Right cardiac atrium (tissue), 5 donors: ENCODE measurements at places on chromosomes 1 and 21. TPM values are rescaled to one million over a fixed set of nuclear protein-coding genes. Genes with fewer than 3 reads are reported as not detected.
A peak's percentile ranks its signal among the peaks of the same experiment; 100 is the strongest.

GRCh38 chr1:29412591-29412990, 176.3 kb downstream of the PTPRU start:
- no peak for DNase-seq

- DNase-seq: peak; percentile 54
Measured at GRCh38 chr1:17643861-17644703, 104.6 kb downstream of the ARHGEF10L start.

GRCh38 chr1:14748151-14748550, 149.7 kb downstream of the KAZN start:
- no peak for DNase-seq

DNA sequence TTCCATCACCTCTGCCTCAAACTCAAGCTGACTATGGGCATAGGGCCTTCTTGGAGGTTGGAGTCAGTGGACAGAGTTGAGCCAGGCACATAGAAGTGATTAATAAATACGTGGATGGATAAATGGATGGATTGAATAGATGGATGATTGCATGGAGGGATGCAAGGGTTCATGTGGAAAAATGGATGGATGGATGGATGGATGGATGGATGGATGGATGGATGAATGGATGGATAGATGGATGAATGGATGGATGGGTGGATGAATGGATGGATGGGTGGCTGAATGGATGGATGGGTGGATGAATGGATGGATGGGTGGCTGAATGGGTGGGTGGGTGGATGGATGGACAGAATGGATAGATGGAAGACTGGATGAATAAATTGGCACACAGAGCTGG, 40.1 kb upstream of the ZBTB40 start:
- DNase-seq: no peak

- DNase-seq: no peak
Measured at GRCh38 chr1:78297836-78298235, 192.9 kb upstream of the PTGFR start.

- DNase-seq: no peak
Measured at GRCh38 chr1:111030590-111030989, 66.9 kb upstream of the LRIF1 start.

DNA sequence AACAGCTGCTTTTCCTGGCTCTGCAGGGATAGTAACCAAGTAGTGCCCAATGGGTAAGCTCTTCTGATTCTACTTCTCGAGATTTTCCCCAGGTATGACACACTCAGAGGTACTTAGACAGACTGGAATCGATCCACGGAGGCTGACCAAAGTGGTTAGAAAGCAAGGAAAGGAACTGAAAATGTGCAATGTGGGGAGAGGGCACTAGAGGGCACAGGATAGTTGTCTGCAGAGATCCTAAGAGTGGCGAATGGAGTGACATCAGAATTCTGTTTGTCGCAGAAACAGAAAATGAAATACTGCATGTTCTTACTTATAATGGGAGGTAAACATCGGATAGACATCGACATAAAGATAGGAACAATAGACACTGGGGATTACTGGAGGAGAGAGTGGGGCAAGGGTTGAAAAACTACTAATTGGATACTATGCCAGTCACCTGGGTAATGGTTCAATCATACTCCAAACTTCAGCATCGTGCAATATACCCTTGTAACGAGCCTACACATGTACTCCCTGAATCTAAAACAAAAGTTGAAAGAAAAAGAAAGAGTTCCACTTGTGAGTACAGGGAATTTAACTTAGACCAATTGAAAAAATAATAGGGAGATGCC, 23.3 kb downstream of the CYP2J2 start:
- no peak for DNase-seq

DNA sequence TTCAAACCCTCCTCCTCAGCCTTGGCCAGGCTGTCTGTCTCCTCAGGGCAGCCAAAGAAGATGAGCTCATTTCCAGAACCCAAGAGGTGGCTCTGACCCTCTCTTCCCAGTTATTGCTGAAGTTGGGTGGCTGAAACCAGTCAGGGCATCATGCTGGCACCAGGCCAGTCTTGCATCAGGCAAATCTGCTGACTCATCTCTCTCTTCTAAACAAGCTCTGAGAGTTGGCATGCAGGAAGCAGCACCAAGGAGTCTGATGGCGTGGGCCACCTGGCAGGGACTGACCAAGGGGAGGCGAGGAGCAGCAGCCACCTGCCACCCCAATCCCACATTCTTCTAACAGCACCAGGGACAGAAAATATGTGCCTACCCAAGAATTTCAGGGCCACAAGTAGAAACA, 104.8 kb upstream of the ATP1A1 start:
- peak; percentile 58 for DNase-seq

- no peak for DNase-seq
Measured at GRCh38 chr1:175204330-175204729, 11.8 kb upstream of the KIAA0040 start.

DNA sequence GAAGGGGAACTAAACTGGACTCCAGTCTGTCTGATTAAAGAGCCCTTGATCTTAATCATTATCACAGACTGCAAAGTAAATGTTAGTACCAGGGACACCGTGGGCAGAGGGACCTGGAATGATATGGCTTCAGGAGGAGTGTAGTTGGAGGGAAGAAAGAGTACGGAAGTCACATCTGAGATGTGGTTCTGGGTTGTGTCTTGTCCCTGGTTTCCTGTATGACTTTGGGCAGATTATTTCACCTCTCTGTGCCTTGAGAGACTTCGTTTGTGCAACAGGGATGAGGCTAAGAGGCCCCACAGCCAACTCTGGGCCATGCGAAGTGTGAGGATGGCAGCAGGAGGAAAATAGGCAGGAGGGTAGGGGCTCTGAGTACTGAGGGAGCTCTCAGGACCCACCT, 76.1 kb upstream of the SLC2A1 start:
- no peak for DNase-seq

GRCh38 chr1:218412171-218412570, 67.0 kb downstream of the TGFB2 start:
- no peak for DNase-seq

- peak; percentile 60 for DNase-seq
Measured at GRCh38 chr1:41486371-41487125, 2.1 kb upstream of the EDN2 start.

DNA sequence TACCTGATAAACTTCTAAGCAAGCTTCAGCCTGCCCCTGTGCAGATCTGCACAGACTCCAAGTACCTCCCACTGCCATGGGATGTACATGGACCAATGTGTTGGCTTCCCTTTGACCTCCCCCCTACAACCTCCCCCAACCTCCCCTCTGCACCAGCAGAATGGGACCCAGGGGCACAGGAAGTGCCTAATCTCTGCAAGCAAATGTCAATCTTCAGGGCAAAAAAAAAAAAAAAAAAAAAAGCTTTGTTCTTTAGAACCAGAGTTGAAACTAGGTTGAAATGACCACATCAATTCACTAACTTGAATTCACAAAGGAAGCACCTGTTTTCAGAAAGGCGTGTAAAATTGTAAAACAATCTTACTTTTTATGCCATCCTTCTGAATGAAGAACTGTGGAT, 53.9 kb upstream of the TIAM1 start:
- no peak for DNase-seq

GRCh38 chr1:155648207-155649147, 38.5 kb downstream of the MSTO1 start:
- no peak for DNase-seq

- no peak for DNase-seq
Measured at GRCh38 chr21:34684174-34684876, 15.5 kb downstream of the CLIC6 start.

DNA sequence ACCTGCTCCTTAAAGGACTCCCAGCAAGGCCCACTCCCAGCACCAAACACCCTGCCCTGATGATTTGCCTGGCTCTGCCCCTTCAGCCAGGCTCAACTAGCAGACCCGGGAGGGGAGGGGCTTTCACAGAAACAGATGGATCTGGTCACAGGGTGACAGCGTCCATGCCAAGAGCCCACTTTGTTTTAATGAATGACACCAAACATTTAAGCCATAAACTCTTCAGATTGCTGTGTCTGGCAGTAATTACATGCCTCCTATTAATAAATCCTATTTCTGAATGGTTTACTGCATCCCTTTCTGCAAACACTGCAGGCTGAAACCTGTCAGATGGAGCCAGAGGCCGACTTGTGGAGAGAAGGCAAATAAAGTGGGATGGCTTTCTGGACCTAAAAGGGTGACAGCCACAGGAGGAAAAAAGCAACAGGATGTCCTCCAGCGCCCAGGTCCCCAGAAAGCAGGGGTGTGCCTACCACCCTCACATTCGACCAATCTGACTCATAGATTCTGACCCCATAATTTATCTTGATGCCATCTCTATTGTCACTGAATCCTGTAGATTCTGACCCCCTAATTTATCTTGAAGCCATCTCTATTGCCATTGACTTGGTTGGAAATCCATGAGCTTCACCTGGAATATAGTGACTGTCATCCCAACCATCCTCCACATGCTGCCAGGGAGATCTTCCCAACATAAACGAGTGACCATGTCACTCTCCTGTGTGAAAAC, 200.9 kb downstream of the PLPP3 start:
- DNase-seq: no peak

- no peak for DNase-seq
Measured at GRCh38 chr1:23249787-23250454, 32.6 kb upstream of the HTR1D start.

GRCh38 chr1:15836772-15837669, 10.5 kb upstream of the SPEN start:
- DNase-seq: peak; percentile 52

DNA sequence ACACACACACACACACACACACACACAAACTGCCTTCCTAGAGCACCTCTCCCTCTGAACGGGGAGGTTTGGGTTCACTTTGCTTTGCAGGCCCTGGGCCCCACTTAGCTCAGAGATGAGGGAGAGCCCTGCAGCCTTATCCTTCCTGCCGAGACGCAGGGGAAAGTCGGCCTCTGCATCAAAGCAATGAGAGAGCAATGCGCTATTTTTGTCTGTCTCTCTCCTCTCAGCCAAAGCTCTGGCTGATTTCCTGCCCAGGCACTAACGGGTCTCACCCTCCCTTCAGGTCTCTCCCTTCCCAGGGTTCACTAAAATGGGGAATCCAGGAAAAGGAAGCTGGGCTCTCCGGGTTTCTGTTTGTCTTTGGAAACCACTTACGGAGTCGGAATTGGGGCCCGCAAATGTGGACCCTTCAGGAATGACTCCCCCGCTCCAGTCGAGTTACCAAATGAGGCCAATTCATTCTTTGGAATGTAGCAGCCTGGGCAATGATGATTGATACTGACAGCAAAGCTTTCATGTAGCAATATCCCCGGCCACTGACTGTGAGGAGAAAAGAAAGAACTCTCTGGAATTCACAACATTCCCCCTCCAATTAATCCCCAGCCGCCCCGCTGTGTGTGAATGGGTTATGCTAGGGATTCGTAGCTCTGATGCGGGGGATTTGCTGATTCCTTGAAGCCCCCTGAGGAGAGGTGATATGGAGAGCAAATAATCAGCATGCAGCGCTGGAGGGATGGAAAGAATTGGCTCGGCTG, 61.5 kb upstream of the WLS start:
- no peak for DNase-seq

- DNase-seq: no peak
Measured at GRCh38 chr1:195608883-195609282, 999.4 kb downstream of the KCNT2 start.

DNA sequence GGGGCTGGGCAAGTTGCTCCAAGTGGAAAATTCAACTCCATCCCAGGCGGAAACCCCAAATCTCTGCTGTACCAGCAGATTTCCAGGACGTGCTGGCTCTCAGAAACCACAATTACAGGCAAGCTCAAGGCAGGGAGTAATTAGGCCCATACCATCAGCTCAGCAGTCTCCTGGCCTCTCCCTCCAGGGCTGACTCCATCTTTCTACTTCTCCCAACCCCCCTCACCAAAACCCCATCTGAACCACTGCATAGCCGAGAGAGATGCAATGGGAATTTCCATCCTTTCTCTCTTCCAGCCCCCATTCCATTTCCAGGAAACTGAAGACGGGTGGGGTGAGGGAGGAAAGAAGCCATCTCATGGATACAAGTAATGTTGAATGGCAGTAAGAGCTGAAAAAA, 41.2 kb downstream of the ARHGEF11 start:
- DNase-seq: no peak

DNA sequence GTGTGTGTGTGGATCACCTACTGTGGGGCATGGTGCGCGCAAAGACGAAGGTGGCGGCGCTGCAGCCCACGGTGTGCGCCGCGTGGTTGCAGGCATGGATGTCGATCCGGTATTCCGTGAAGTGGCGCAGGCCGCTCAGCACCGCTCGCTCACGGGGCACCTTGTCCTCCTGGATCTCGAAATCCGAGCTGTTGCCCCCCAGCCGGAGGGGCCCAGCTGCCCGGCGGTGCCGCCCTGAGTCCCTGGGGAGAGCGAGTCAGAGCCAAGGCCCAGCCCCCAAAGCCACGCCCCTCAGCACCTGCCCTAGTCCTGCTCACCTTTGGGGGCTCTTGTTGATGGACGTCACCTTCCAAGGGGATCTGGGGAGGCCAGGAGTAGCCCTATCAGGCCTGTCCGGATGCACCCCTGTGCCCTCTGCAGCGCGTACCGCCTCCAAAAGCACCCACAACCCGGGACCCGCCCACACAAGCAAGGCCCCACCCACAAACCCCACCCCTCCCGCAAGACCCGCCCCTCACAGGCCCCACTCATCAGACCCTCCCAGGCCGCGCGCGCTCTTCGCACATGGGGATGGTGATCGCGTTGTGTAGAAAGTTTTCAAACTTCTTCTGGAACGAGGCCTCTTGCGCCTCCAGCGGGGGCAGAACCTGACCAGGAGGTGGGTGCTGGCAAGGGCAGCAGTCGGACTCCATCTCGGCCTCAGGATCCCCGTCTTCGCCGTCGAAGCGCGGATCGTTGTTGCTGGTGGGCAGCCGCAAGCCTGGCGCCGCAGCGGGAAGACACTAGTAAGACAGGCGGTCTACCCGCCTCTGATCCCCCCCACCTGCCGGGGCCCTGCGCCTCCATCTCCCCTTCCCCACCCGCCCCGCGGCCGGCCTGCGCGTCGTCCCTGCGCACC, 13.6 kb downstream of the INSRR start:
- peak; percentile 61 for DNase-seq

DNA sequence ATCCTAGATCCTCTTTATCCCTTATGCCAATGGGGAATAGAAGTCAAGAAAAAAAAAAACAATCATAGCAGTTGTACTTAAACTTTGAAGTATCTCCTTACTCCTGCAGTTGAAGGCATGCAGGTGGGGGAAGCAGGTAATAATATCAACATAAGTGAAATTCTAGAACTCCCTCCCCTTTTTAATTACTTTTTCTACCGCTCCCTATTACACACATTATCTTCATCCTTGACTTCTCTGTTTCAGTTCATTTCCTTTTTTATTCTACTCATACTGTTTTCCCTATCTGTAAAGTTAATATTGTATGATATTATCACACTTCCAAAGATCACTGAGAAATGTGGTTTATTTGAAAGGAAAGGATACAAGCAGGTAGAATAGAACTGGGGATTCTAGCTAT, 962.0 kb downstream of the PLA2G4A start:
- DNase-seq: no peak

- DNase-seq: peak; percentile 53
Measured at GRCh38 chr1:184036517-184036949, 995 bp downstream of the COLGALT2 start.

- DNase-seq: no peak
Measured at GRCh38 chr1:81213279-81213678, 587.5 kb upstream of the ADGRL2 start.

- DNase-seq: no peak
Measured at GRCh38 chr1:178580096-178580495, 67.2 kb downstream of the TEX35 start.

LGALS8 gene
- 63.5 TPM for total RNA-seq

KDM1A gene
- 32.9 TPM for total RNA-seq

OR10J1 gene
- not detected for total RNA-seq

CCDC28B gene
- total RNA-seq: 18.4 TPM

PADI3 gene
- not detected for total RNA-seq

FOXD3 gene
- 0.70 TPM for total RNA-seq

GJB5 gene
- not detected for total RNA-seq

NPHS2 gene
- not detected for total RNA-seq

DNM3 gene
- 2.1 TPM for total RNA-seq

AKR7A3 gene
- 0.22 TPM for total RNA-seq

SEC16B gene
- 1.7 TPM for total RNA-seq

MAP3K21 gene
- total RNA-seq: 0.34 TPM

GPR61 gene
- total RNA-seq: 0.41 TPM
